D341Med (cell line): ENCODE measurements at places on chromosomes 4 and X.

- no peak for DNase-seq
Observed at GRCh38 chr4:8165374-8165896, 6.8 kb upstream of the ABLIM2 start.

- no peak for DNase-seq
Observed at GRCh38 chr4:11232015-11232414, 196.7 kb downstream of the HS3ST1 start.

GRCh38 chr4:11151500-11151899 lies 277.2 kb downstream of the HS3ST1 start:
- DNase-seq, result no peak

GRCh38 chrX:19256986-19257385 lies 86.7 kb upstream of the PDHA1 start:
- no peak for DNase-seq

DNA sequence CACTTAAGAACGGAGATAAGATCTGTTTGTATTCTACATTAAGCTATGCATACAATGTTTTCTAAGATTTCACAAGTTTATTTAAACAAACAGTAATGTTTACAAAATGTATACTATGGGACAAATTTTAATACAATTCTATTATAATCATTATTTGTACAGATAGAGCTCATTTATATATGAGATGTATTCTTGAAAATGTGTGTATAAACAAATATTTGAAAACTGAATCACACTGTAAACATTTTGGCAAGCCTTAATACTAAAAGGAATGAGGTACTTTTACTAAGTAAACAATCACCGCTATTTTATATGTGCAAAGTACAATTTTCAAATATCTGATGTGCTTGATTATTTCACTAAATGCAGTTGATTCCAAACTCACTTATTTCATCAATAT lies 119.2 kb upstream of the MAB21L2 start:
- DNase-seq, result no peak

- DNase-seq, result no peak
Observed at GRCh38 chr4:55218041-55218440, 92.6 kb upstream of the KDR start.

DNA sequence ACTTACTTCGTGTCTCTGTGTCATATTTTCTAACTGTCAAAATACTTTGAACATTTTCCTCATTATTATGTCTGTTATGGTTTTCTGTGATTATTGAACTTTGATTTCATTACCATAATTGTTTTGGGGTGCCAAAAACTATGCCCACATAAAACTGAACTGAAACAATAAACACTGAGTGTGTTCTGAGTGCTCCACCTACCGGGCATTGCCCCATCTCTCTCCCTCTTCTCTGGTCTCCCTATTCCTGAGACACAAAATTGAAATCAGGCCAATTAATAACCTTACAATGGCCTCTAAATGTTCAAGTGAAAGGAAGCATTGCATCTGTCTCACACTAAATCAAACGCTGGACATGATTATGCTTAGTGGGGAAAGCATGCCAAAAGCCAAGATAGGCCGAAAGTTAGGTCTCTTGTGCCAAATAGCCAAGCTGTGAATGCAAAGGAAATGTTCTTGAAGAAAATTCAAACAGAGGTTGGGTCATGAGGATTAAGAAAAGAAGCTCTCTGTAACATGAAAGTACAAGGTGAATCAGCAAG lies 972.3 kb downstream of the PCDH7 start:
- no peak for DNase-seq

DNA sequence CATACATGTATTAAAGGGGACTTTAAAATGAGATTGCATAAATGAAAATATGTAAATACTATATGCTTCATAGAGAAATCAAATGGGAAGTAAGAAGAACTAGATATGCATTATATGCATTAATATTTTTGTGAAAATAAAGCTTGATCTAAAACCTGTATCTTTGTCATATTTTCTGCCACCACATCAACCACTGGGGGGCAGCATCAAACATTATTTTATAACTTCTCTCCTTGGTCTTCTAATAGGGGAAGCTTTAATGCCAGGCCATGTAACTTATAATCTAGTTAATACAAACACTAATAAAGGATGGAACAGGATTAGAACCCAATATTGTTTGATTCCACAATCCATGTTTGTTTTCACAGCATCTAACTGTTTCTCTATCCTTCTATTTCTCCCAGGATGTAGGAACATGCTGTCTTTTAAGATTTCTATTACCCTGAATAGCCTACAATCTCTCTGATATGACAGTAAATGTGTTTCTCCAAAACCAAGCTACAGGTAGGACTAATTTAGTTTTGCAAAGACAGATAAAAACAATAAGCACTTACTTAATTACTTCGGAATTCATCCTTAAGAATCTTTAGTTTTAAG lies 10.0 kb downstream of the QRFPR start:
- DNase-seq, result peak; percentile 51

DNA sequence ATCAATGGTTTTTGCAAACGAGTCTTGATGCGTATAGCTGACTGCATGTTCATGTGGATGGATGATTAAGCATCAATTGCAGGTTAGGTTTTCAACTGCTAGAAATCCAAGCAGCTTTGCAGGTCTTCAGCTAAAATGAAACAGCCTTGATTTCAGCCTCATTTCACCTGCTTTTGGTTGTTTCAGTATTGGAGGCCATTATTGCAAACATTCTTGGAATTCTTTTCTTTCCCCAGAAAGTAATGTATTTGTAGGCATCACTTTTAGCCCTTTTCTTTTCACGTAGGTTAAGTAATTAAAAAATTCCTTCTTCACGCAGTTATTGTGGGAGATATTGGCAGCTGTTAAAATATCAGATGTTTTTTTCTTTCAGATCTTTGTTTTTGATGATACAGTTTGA lies 8.8 kb downstream of the ZAR1 start:
- no peak for DNase-seq

- no peak for DNase-seq
Observed at GRCh38 chr4:52091801-52092200, 40.7 kb downstream of the SPATA18 start.

GRCh38 chr4:75992462-75992861 lies 1.7 kb upstream of the SDAD1 start:
- DNase-seq, result no peak
